Activated T-helper 1 cell treated with anti-CD3 and anti-CD28 coated beads, Interleukin-2, amount 50 U/mL, for 16 hours (primary cell): ENCODE measurements at places on chromosomes 2 and 18.

DNA sequence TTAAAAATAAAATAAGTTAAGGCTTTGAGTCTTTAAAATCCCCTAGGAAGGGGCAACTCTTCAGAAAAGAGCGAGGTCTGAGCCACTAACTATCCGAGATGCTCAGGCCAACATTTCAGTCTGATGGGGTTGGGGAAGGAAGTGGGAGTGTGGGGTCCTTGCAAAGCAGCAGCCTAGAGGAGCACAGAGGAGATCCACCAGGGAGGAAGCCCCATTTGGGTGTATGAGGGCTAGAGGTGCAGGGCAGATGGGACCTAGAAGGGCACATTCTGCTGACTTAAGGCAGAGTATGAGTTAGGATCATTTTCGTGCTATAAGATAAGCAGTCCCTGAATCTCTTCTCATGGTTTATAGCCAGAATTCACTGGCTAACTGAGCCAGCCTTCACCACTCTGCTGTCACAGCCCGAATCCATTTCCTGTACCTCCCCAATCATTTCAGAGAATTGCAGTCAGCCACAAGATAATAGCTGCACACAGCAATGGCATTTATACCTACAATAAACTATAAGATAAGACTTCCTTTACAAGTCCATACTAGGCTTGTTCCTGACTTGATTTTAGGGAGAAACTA is 37.0 kb downstream of the MRPL30 start:
- DNase-seq: no peak

GRCh38 chr18:8705238-8705960 is at the start of gene MTCL1:
Gene MTCL1 (plus strand): TSS chr18:8705556. CDS start chr18:8705661, 105 bp downstream.
- no peak for DNase-seq

DNA sequence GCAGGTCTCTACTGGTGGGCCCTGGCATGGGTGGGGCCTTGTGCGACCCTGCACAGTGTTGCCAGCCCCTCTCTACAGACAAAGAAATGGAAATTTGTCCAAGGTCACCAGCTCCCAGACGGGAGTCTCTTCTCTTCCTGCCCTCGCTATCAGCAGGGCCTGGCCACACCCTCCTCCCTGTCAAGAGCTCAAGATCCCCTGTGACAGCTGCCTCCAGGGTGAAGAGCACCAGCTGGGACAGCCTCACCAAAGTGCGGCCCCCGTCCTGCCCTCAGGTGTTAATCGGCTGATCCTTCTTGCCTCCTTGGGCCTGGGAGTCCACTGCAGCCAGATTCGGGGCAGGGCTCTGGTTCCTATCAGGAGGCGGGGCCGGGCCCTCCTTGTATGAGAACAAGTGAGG is 259.1 kb downstream of the TWIST2 start:
- no peak for DNase-seq

DNA sequence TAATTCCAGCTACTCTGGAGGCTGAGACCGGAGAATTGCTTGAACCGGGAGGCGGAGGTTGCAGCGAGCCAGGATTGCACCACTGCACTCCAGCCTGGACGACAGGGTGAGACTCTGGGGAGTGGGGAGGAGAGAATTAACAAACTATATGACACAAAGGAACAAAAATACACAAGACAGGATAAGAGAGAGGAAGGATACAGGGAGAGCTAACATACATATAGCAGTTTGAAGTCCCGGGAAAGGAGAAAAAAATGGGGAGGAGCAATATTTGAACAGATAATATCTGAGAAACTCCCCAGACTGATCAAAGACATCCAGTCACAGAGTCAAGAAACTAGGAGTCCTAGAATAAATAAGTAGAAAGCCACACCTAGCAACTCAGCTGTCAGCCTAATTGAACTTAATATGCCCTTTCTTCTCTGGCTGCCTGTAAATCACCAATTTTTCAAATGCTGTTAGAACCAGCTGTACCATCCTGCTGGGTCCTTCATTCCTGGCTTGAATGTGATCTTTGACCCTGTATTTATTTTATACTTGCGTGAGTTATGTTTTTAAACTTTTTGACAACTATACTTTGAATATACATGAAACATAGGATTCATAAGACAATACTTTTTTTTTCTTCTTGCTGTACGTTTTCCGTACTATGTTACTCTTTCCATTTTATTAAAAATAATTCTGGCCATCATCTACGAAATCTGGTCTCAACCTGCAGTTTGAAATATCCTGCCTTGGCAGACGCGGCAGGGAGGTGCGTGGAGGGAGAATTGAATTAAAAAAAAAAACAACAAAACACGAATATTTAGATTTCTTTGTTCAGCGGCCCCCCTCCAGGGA is 876 bp upstream of the CYP27A1 start:
- no peak for DNase-seq

DNA sequence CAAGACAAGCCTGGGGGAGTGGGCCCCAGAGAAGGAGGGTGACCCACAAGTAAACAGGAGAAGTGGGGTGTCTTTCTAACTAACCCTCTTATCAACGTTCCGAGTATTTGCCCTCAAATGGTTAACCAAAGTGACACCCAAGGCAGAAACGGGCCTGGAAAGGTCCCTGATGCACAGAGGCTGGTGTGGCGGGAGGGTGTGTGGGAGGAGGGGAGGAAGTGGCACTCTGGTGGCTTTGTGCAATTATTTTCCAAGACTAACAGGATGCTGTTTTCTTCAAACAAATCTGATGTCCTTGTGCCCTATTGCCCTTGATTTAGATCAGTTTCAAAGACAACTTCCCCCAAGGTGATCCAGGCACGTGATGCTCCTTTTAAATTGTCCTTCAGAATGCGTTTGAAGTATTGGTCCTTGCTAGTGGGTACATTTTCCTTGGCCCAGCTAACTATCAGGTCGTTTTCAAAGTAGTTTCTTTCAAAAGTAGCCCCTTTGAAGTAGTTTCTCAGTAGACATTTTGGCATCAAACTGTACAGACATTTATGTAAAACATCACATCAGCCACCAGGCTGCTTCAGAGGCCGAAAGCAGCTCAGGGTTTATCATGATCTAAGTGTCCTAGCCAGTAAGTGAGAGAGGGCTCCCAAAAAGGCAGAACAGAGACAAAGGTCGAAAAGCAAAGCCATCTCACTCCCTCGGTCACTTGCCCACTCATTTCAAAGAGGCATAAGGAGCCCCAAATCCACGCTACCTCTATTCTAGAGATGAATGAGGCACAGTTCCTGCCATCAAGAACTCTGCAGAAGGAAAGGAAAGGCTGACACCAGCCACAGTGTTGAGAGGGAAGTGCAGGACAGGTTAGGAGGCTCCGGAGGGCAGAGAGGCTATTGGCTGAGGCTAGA is 371.1 kb upstream of the ID2 start:
- DNase-seq: no peak
